ENCODE measurements at places on chromosomes 1 and 21. TPM values are rescaled to one million over a fixed set of nuclear protein-coding genes. Genes with fewer than 3 reads are reported as not detected.

The CD244 gene
- total RNA-seq = not detected

The FAM131C gene
- 2.0 TPM for total RNA-seq

The RXFP4 gene
- total RNA-seq = not detected

DNA sequence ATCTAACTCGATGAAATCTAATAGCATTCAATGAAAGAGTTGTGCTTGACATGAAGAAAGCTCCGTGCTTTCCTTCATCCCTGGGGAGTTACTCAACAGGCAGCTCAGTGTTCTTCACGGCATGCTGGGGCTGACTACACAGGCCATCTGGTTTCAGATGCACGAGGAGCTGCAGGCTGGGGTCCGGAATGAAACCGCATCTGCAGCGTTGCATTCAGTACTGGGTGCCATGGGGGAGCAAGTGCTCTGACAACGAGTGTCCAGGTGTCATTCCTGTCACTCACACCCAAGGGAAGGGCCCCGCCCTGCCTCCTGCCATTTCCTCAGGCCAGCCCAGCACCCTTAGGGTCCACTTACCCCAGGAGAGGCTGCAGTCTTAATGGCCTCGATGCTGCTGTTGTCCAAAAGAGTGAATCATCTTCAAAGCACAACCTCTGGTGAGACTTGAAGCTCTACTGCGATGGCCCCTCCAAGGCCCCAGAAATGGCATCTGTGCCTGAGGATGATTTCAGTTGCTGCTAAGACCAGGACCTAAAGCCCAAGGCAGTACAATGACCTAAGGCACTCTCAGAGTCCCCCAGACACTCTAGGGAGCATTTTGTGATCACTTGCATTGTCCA, 61.4 kb downstream of the STUM start:
- DNase-seq = no peak

GRCh38 chr1:186623551-186623950, 56.7 kb downstream of the PTGS2 start:
- no peak for DNase-seq

DNA sequence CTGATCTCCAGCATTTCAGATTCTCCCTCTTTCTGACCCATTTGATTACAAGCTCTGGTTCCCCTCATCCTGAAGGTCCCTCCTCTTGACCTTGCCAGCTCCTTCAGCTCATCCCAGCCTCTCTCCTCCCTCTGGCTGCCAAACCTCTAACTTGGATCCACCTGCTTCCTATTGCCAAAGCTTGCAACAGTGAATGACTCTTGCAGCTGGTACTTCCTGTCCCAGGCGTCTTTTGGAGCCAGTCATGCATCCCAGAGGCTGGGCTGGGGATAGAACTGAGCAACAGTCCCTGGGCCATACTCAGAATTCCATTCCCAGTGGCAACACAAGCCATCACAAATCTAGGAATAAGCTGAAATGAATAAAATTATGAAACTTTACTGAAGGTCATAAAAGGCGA, 27.7 kb upstream of the SPOCD1 start:
- no peak for DNase-seq

DNA sequence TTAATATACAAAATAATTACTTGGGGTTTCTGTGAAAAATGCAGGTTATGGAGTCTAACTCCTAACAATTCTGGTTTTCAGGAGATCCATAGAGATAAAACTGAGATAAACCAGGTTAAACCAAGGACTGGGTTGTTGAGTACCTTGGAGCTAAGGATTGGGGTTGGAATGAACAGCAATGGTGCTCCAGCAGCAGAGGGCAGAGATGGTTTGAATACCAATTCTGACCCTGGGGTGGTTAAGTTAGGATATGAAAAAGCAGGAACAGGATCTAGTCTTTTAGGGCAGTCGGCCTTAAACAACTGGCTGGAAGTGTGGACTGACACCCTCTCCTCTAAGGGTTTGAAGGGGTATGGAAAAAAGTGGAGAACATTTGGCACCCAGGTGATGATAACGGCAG, 53.0 kb downstream of the UROD start:
- DNase-seq = no peak

- DNase-seq = no peak
These were observed 10.3 kb upstream of the LUZP1 start for GRCh38 chr1:23178950-23179349.

- no peak for DNase-seq
These were observed 10.0 kb downstream of the ARMH1 start for GRCh38 chr1:44684525-44684924.

DNA sequence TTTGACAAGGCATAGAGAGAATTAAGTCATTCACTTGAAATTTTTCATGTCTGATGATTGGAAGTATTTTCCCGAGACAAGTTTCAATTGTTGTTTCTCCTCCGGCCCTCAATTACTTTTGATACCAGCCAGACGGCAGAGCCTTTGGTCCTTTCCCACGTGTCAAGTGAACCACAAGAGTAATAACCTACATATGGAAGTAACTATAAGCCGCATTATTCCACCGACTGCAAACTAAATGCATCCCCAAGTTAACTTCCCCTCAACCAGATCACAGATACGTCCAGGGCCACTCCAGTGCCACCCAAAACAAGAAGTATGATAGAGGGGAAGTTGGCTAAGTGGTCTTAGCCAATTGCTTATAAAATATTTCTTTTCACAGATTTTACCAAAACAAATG, 20.2 kb downstream of the COLGALT2 start:
- DNase-seq = no peak

GRCh38 chr1:16315437-16315836, 36.8 kb downstream of the FBXO42 start:
- no peak for DNase-seq

- DNase-seq = no peak
These were observed 220.5 kb downstream of the TNR start for GRCh38 chr1:175522880-175523279.

DNA sequence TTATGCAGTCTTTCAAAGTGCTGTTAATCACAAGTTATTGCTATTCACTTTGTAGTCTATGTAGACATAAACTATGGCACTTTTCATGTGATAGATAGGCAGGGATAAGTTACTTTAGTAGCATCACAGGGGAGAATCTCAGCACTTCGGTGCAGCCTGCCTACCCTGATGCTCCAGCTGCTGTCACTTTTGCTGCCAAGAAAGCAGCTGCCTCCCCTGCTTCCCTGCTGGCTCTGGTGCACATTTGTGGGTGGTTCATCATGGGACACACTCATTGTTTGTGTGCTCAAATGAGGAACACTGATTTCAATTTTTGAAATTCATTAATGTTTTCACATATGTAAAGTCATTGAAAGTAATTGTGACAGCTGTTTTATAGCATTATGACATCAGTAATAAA, 272.6 kb downstream of the S1PR1 start:
- no peak for DNase-seq

DNA sequence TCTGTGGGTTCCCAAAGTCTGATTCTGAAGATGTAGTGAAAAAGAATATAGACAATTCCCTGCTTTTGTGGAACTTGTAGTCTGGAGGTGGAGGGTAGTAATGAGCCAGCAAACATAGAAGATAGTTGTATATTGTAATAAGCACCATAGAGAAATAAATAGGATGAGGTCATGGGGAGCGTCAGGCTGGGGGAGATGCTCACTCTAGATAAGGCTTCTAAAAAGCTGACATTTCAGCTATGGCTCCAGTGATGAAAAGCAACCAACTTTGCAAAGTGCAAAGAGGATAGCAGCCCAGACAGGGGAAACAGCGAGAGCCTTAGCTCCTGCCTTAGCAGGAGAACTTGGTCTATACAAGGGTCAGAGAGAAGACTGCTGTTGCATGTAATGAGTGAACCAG, 98.0 kb upstream of the RALGPS2 start:
- no peak for DNase-seq

DNA sequence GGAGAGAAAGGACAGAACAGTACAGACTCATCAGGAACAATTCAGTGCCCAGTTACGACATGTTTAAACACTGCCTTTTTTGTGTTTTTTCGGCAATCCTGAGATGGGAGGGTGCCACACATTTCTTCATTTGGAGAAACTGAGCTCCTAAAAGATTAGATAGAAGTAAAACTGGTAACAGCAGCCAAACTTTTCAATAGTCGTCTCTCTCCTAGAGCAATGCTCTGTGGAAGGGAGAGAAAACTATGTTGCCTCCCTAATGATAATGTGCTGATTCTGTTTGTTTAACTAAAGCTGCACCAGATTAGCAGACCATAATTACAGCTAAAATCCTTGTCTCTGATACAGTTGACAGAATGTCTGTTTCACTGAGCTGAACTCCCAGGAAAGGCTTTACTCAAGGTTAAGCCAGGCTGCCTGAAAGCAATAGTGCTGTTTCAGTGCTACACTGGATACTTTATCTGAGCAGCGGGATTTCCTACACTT, 76.2 kb upstream of the CXADR start:
- no peak for DNase-seq

All from WTC11 (cell line).